ENCODE measurements at places on chromosomes 2 and 18.
A peak's percentile ranks its signal among the peaks of the same experiment; 100 is the strongest.

DNA sequence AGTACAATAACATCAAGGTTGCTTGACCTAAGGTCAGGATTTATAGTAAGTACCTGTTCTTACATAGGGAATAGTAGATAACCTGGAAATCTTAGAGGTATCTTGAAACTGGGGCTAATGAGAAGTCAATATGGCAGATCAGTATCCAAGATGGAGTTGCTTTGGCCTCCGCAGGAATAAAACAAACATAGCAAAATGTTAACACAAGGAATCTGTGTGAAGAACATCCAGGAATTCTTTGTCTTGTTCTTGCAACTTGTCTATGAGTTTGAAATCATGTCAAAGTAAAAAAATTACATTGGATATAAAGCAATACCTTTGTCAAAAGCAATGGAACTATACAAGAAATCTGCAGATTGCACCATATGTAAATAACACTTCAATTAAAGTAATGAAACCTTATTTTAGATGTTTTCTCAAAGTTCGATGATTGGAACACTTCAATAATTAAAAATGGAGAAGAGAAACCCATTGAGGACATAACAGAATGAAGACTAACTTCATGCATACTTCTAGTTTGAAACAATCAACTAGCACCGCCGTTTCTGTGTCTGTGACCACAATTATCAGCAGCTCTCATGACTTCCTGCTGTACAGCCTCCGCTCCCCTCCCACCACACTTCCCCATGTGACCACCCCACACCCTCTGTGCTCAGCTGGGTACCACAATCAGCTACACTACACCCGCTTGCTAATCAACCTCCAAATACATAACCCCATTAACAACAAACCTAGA is 27.6 kb downstream of the C2orf76 start:
- DNase-seq, result peak; percentile 2

- no peak for DNase-seq
Measured at GRCh38 chr18:62209046-62209445, 22.0 kb downstream of the RELCH start.

GRCh38 chr2:209476367-209477208 is 52.7 kb downstream of the MAP2 start:
- DNase-seq, result no peak

DNA sequence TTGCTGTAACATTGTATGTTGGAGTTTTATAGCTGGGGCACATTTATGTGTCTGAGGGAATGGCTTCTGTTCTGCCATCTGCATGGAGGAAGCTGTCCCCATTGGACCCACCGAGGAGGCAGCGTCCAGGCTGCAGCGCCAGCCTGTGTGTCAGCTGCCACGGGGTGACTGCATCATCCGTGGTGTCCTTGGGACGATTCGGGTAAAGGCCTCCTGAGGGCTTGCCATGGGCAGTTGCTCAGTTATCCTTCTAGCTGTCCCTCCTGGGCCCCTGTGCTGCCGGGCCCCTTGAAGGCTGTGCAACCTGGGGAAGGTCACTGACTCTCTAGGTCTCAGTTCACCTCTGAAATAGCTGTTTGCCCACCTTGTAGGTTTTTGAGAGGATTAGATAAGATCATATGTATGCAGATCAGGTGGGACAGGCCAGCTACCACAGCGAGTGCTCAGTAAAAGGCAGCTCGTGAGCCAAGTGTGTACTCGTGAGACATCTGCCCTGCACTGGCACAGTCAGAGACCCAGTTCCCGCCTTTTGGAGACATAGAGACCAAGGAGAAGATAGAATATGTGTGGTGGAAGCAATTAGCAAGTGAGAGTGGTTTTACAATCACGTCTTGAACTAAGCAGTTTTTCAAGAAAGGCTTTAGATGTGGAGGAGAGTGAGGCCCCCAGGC is 10.6 kb downstream of the LDLRAD4 start:
- no peak for DNase-seq

DNA sequence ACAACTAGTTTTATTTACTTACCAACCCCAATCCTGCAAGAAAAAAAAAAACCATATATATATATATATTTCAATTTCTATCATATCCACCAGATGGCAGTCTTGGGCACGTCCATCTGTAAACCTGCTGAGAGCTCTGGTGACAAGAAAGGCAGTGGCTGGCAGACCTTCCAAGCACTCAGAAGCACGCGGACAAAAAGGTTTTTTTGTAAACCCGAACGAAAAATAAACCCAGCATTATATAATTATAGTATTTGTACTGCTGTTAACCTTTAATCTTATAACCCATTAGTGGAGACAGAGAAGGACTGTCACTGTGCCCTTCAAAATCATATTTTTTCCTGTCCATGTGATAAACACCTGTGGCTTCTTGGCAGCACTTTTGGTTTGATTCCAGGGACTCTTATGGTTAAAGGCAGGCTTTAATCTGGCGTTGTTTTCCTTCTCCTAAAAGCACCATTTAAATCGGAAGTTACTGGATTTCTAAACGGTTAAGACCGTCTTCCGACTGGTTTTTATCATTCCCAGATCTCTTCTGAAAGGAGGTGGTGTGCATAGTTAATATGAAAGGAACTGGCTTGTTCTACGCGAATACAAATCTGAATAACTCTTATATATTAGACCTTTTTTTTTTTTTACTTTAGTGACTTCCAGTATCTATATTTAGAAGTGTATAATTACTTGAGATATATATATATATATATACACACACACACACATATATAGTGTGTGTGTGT is 31.0 kb upstream of the SLC3A1 start:
- peak; percentile 35 for DNase-seq

DNA sequence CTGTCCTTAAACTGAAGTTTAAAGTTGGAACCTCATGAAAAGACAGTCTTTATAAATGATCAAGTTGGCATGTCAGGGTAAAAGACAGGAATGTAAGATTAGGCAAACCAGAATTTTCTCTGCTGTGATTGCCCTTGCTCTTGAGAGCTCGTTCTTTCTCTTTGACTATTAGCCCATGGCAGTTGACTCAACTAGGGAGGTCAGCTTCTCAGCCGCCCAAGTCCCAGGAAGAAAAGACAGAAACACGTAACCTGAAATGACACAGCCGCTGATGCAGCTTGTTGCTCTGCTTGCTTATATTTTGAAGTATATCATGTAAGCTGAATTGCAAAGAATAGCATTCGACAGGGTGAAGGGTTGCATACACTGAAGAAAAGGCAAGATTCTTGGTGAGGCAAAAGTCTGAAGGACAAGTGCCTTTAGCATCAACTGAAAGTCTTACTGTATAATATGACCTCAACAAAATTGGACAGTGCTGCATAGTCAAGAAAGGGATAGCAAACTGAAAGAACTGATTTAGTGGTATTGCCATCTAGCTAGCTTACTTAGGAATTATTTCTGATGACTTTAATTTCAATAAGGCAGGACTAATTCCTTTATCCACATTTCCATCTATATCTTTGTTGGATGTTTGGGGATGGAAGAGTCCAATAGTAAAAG is 54.7 kb downstream of the ARHGAP15 start:
- no peak for DNase-seq

- DNase-seq, result no peak
Measured at GRCh38 chr2:36918307-36918706, 48.0 kb downstream of the STRN start.

GRCh38 chr18:23847321-23847986 is 158.2 kb downstream of the LAMA3 start:
- DNase-seq, result no peak

GRCh38 chr18:79169958-79170555 is 100.9 kb downstream of the ATP9B start:
- DNase-seq, result no peak

DNA sequence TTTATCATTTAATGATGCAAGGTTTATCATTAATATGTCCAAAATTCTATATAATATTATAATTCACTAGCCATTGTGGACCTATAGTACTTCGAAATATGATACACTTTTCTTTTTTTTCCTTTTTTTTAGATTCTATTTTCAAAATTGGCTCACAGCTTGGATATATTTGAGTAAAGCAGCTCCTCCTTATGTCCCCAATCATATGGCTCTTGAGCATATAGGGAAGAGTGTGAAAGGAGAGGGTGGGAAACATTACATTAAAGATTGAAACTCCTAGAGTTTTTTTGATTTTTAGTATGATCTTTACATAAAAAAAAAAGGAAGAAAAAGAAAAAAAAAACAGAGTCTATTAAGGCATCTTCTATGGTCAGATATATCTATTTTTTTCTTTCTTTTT is 457.9 kb downstream of the RIT2 start:
- no peak for DNase-seq

DNA sequence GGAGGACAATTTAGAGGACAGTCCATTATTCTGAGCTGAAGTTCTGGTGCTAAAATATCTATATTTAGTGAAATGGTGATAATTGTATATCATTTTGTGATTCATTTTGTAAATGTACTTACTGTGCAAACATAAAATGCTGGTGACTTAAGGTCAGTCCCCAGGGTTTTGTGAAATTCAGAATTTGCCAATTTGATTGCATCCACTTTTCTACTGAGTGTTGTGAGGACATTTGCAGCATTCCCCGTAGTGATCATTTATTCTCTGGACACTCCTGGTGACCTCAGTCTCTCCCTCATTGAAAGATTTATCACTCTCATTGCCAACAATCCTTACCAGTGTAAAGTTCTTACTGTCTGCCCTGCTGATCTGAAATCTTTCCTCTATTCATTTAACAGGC is 98.2 kb downstream of the SOCS6 start:
- no peak for DNase-seq

GRCh38 chr2:12982149-12982584 is 265.4 kb downstream of the TRIB2 start:
- DNase-seq, result no peak

GRCh38 chr2:68125821-68126220 is 31.9 kb upstream of the PNO1 start:
- DNase-seq, result no peak

- DNase-seq, result no peak
Measured at GRCh38 chr2:240244543-240244942, 104.1 kb upstream of the OTOS start.

GRCh38 chr2:60002183-60002867 is 551.1 kb downstream of the BCL11A start:
- no peak for DNase-seq

- no peak for DNase-seq
Measured at GRCh38 chr2:83464444-83464843, 994.6 kb downstream of the SUCLG1 start.

DNA sequence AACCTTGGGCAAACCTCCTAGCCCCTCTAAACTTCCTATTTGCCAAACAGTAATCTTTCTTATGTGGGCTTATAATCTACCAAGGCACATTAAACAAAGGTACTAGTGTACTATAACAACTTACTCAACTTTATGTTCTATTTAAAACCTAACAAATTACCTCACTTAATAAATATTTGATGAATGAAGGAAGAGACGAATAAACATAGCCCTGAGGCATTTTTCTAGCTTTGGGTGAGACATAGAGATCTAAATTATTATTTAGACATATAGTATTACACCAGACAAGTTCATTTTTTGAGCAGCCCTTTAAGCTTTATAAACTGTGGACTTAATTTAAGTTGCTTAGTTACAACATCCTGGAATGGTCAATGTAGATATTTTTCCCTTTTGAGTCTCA is 104.6 kb downstream of the UNC80 start:
- DNase-seq, result no peak

DNA sequence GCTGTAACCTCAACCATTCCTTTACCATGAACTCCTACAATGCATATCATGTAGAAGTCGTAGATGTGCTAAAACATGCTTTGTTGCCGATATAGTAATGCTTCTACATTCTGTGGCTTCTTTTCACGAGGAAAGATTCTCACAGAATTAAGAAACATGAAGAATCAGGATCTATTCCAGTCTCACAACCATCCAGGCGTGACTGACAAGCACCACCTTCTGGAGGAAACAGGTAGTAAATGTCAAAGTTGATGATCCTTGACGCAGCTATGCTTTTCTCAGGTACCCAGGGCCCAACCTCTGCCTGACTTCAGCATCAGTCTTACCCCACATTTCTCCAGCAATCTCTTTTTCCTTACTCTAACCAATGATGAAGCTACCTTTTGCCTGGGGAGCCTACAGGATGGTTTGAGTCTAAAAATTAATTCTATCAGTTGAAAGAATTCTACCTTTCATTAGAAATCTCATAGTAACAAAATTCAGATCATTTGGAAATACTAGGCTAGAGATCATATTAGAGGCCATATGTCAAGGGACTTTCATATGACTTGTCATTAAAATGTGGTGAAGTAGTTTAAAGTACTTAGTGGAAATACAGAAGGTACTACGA is 123.3 kb upstream of the RND3 start:
- no peak for DNase-seq

- no peak for DNase-seq
Measured at GRCh38 chr18:49178736-49179135, 228.0 kb upstream of the SMAD7 start.

- no peak for DNase-seq
Measured at GRCh38 chr2:140199312-140199711, 1419.1 kb upstream of the NXPH2 start.

- DNase-seq, result no peak
Measured at GRCh38 chr2:54628418-54628817, 95.0 kb upstream of the EML6 start.

GRCh38 chr18:48789259-48789812 is 161.4 kb downstream of the SMAD7 start:
- no peak for DNase-seq

- DNase-seq, result no peak
Measured at GRCh38 chr2:139439100-139439499, 658.9 kb upstream of the NXPH2 start.

DNA sequence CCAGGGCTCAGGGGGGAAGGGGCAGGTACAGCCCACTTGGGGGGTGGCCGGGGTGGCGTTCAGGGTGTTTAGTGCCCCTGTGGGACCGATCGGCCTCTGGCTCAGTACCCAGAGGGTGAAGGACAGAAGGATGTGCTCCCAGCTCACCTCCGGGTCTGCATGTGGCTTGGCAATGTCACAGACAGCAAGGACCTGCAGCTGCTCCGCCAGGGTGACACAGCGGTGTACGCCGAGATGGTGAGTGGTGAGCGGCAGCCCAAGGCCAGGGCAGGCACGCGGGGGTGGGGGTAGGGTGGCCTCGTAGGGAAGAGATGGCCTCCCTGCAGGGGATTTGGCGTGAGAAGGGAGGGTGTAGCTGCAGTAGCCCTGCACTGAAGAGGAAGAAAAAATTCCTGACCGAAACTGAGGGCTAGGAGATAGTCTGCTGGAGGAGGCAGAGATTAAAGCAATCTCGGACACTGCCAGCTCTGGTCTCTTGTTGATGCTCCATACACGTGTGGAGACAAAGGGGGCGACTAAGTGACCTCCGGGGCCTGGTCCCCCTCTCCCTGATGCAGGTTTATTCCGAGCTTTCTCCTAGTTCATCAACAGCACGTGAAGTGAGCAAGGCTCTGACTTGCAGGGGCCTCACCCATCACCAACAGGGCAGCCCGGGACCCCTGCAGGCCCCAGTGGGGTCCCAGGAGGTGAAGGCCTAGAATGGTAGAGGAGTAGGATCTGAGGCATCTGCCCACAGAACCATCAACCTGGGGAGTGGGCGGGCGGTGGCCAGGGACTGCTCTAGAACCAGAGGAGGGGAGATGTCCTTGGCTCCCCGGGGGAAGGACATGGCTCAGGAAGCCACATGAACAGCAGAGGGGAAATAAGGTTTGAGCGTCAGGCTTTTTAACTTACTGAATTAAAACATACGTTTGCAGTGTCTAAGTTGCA is 45.4 kb downstream of the FER1L5 start:
- no peak for DNase-seq

GRCh38 chr2:84886791-84887190 is 5.9 kb upstream of the TRABD2A start:
- no peak for DNase-seq

All from stimulated activated CD4-positive, alpha-beta T cell treated with anti-CD3 and anti-CD28 coated beads, Interleukin-12 subunit alpha, Interleukin-12 subunit beta, amount 100 ng/mL, for 4 hours (primary cell).